Activated naive CD4-positive, alpha-beta T cell treated with anti-CD3 and anti-CD28 coated beads, Interleukin-2, amount 10 ng/mL, durations not matched to agents 7 days and 5 days (primary cell): ENCODE measurements at places on chromosomes 12 and 14.

DNA sequence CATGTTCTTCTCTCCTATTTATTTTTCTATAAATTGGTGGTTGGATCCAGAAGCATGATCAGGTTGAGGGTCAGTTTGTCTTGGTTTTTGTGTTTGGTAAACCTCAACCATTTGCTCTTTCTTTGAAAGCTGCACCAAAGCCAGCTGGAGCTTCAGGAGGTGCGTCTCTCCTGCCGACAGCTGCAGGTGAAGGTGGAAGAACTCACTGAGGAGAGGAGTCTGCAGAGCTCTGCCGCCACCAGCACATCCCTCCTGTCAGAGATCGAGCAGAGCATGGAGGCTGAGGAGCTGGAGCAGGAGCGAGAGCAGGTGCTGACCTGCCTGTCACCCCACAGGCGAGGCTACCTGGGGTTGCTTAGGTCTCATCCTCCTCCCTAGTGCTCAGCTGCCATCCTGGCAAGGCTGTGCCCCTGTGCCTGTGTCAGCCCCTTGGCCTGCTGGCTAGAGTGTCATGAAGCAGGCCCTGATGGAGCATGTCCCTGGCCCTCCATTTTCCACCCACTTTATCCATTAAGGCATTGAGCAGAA is 45.0 kb downstream of the RAB35 start:
- no peak overlapping the region for H3K27ac ChIP-seq
- H3K27me3 ChIP-seq: no peaks in the 10 kb centered on the region
- no peak overlapping the region for H3K4me3 ChIP-seq
- no peak for DNase-seq
- H3K4me1 ChIP-seq: peaks cover 19% of the 10 kb centered on the region
- peaks cover 46% of the 10 kb centered on the region for H3K36me3 ChIP-seq

DNA sequence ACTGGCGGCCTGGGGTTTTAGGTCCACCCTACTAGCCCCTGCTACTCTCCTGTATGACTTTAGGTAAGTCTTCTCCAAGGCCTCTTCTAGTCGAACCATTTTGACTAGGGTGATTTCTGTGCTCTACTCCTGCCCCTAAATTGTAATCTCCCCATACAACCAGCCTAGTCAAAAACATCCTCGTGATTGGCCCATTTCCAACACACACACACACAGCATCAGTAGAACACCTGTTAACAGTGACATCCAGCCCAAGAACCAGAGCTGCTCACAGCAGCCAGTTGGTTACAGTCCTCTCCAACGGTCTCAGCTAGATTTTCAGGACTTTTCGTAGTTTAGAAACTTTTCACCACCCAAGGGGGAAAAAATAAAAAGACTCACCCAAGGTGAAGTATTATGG is 30.9 kb downstream of the NT5DC3 start:
- no peak overlapping the region for H3K4me3 ChIP-seq
- no peak overlapping the region for H3K27ac ChIP-seq
- H3K36me3 ChIP-seq: peaks cover 2% of the 10 kb centered on the region

DNA sequence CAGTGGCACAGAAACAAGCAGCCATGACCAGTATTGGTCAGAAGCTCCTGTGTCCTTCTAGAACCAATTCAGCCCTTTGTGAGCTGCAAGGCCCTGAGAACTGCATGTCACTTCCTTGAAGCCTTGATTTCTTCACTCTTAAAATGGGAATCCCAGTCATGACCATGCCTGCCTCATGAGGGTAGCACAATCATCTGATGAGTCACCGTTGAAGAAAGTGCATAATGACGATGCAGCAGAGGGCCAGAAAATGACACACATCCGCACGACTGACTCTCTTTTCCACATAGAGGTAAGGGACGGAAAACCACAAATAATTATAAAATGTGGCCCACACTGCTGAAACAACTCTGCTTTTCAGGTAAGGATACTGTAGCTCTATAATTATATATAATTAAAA is 777.4 kb downstream of the BCL11B start:
- no peaks in the 10 kb centered on the region for H3K36me3 ChIP-seq
- no peaks in the 10 kb centered on the region for H3K4me1 ChIP-seq
- H3K27me3 ChIP-seq: no peaks in the 10 kb centered on the region
- H3K27ac ChIP-seq: no peak overlapping the region
- H3K4me3 ChIP-seq: no peak overlapping the region

- H3K4me3 ChIP-seq: no peak overlapping the region
- peaks cover 7% of the 10 kb centered on the region for H3K4me1 ChIP-seq
- no peak overlapping the region for H3K27ac ChIP-seq
- H3K36me3 ChIP-seq: no peaks in the 10 kb centered on the region
These were observed 11.6 kb downstream of the RFX4 start for GRCh38 chr12:106594447-106594846.

- no peak overlapping the region for H3K4me3 ChIP-seq
- H3K27ac ChIP-seq: no peak overlapping the region
- no peak for DNase-seq
- peaks cover 3% of the 10 kb centered on the region for H3K27me3 ChIP-seq
- no peaks in the 10 kb centered on the region for H3K4me1 ChIP-seq
- H3K36me3 ChIP-seq: no peaks in the 10 kb centered on the region
These were observed 47.0 kb upstream of the ERGIC2 start for GRCh38 chr12:29427964-29428363.

- H3K36me3 ChIP-seq: peaks cover 52% of the 10 kb centered on the region
- no peak overlapping the region for H3K4me3 ChIP-seq
- H3K27ac ChIP-seq: peak overlapping the region; percentile 68
- peaks cover 39% of the 10 kb centered on the region for H3K4me1 ChIP-seq
These were observed 996 bp downstream of the REC8 start for GRCh38 chr14:24172871-24173281.

GRCh38 chr12:132121283-132121682 is 22.8 kb downstream of the DDX51 start:
- no peaks in the 10 kb centered on the region for H3K4me1 ChIP-seq
- no peaks in the 10 kb centered on the region for H3K27me3 ChIP-seq
- peaks cover 23% of the 10 kb centered on the region for H3K36me3 ChIP-seq
- DNase-seq: no peak
- no peak overlapping the region for H3K27ac ChIP-seq

DNA sequence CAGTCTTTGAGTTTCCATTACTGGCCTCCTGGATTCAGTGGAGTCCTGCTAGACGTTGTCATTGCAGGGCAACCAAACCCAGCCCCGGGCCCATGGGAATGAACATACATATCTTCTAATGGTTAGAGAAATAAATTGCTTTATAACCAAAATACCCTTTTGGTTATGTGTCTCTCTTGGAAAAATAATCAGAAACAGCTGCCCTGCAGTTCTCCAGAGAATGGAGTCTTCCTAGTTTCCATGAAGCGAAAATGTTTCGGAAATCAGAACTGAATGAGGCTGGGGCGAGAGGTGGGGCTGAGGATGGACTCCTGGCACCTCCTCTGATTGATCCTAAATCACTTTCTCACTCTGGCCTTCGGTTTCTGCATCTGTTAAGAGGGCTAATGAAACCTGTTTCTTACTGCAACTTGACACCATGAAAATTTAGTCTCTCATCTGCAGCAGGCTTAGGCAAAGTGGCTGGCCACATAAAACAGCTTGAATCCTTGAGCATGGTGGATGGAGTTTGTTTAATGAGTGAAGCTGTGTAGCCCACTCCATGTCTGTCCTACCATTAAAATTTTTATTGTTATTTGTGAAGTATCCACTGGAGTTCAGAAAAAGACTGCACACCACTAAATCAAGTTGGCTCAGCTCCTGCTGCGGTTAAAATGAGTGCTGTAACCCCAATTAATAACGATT is 198.9 kb downstream of the CACNA1C start:
- no peak for DNase-seq
- H3K4me1 ChIP-seq: no peaks in the 10 kb centered on the region
- H3K27ac ChIP-seq: no peak overlapping the region
- H3K4me3 ChIP-seq: no peak overlapping the region
- no peaks in the 10 kb centered on the region for H3K27me3 ChIP-seq

DNA sequence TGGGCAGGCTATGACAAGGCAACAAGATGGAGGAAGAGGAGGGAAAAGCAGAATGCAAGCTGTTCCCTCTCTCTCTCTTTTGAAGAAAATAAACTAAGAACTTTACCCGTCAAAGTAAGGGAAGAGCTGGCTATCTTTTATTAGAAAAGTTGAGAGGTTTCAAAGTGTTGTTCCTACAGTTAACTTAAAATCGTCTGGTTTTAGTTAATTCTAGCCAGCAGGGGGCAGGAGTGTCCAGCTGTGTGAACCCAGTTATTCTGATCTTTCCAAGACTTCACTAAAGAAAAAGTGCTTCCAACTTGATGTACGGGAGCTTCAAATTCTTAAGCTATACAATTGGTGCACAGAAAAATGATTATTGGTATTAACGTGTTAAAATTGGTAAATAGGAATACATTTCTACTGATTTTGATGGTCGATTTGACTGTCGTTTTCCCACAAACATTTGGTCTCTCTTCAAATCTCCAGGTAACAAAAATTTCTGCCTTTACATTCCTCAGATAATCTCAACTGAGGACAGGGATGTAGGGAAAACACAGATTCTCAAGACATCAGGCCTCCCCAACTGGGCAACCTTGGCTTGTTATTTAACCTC is 28.4 kb upstream of the MON2 start:
- no peaks in the 10 kb centered on the region for H3K36me3 ChIP-seq
- peaks cover 21% of the 10 kb centered on the region for H3K4me1 ChIP-seq
- H3K27me3 ChIP-seq: peaks cover 49% of the 10 kb centered on the region
- peak; percentile 61 for DNase-seq

DNA sequence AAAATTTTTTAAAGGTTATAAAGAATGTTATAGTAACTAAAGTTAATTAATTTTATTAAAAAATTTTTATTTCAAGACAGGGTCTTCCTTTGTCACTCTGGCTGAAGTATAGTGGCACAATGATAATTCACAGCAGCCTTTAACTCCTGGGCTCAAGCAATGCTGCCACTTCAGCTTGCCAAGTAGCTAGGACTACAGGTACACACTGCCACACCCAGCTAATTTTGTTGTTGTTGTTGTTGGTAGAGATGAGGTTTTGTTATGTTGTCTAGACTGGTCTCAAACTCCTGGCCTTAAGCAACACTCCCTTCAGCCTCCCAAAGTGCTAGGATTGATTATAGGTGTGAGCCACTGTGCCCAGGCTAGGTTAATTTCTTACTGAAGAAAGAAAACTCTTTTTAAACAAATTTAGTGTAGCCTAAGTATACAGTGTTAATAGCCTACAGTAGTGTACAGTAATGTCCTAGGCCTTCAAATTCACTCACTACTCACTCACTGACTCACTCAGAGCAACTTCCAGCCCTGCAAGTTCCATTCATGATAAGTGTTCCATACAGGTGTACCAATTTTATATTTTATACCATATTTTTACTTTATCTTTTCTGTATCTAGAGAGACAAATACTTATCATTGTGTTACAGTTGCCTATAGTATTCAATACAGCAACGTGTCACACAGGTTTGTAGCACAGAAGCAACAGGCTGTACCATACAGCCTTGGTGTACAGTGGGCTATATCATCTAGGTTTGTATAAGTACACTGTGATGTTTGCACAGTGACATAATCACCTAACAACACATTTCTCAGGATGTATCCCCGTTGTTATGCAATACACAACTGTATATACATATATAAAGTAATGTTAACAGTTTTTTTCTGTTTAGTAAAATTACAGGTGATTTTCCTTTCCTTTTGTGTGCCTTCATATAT is 24.7 kb upstream of the DNAAF2 start:
- DNase-seq: no peak
- H3K4me1 ChIP-seq: no peaks in the 10 kb centered on the region
- H3K4me3 ChIP-seq: no peak overlapping the region
- no peaks in the 10 kb centered on the region for H3K27me3 ChIP-seq
- H3K36me3 ChIP-seq: peaks cover 22% of the 10 kb centered on the region

GRCh38 chr14:69963966-69964365 is 84.8 kb downstream of the SMOC1 start:
- H3K4me3 ChIP-seq: no peak overlapping the region
- no peaks in the 10 kb centered on the region for H3K36me3 ChIP-seq
- H3K27ac ChIP-seq: no peak overlapping the region

DNA sequence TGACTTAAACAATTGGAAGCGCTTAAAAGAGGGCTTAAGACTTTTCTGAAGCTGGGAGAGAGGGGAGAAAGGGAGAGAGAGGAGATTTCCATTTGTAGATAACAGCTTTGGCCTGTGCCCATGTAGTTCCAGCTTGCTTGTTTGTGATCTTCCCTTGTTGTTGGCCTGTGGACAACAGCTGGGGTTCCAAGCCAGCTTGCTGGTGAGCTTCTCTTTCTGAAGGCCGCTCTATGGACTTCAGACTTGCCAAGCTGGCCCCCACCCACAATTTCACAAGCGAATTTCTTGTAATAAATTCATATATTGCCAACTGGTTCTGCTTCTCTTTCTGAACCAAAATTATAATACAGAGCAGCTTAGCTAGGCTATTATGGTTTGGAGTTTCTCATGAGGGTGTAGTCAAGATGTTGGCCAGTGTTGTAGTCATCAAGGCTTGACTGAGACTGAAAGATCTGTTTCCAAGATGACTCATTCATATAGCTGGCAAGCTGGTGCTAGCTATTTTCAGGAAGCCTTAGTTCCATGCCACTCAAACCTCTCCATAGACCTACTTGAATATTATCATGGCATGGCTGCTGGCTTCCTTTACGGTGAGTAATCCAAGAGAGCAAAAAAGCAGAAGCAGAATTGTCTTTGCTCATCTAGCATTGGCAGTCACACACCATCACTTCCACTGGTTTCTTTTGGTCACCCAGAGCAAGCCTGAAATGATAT is 89.4 kb downstream of the ATP23 start:
- no peak overlapping the region for H3K4me3 ChIP-seq
- H3K27ac ChIP-seq: no peak overlapping the region
- no peaks in the 10 kb centered on the region for H3K27me3 ChIP-seq
- H3K36me3 ChIP-seq: no peaks in the 10 kb centered on the region
- no peak for DNase-seq

DNA sequence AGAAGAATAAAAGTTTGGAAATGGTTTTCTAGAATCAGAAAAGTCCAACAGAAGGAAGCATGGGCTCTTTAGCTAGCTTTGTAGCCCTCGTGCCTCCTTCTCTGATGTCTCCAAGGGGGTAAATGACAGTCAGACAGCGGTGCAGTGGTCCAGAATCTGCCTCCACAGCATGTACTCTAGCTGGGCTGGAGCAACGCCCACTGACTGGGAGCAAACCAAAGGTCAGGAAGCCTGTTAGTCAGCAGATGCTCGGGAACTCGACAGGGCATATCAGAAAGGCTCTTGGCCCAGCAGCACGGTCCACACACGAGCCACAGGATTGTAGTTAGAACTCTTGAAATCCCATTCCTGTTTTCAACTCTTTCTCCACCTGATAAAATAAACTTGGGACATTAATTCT is 164.3 kb downstream of the GRIN2B start:
- DNase-seq: no peak
- H3K4me3 ChIP-seq: no peak overlapping the region
- H3K36me3 ChIP-seq: no peaks in the 10 kb centered on the region
- no peaks in the 10 kb centered on the region for H3K4me1 ChIP-seq

GRCh38 chr14:76887191-76887590 is 61.0 kb downstream of the LRRC74A start:
- H3K4me1 ChIP-seq: peaks cover 12% of the 10 kb centered on the region
- no peaks in the 10 kb centered on the region for H3K36me3 ChIP-seq
- DNase-seq: no peak
- no peak overlapping the region for H3K27ac ChIP-seq
- peaks cover 36% of the 10 kb centered on the region for H3K27me3 ChIP-seq

GRCh38 chr14:81324011-81324410 is 76.1 kb downstream of the STON2 start:
- no peak overlapping the region for H3K27ac ChIP-seq
- H3K4me1 ChIP-seq: no peaks in the 10 kb centered on the region
- DNase-seq: no peak
- H3K27me3 ChIP-seq: peaks cover 3% of the 10 kb centered on the region
